ENCODE measurements at places on chromosomes 12 and 14. TPM values are rescaled to one million over a fixed set of nuclear protein-coding genes. Genes with fewer than 3 reads are reported as not detected.
A peak's percentile ranks its signal among the peaks of the same experiment; 100 is the strongest.

- H3K27ac ChIP-seq, result no peak overlapping the region
- H3K36me3 ChIP-seq, result peaks cover 21% of the 10 kb centered on the region
- peaks cover 2% of the 10 kb centered on the region for H3K4me1 ChIP-seq
Measured at GRCh38 chr14:24172261-24172860, 481 bp downstream of the REC8 start.

DNA sequence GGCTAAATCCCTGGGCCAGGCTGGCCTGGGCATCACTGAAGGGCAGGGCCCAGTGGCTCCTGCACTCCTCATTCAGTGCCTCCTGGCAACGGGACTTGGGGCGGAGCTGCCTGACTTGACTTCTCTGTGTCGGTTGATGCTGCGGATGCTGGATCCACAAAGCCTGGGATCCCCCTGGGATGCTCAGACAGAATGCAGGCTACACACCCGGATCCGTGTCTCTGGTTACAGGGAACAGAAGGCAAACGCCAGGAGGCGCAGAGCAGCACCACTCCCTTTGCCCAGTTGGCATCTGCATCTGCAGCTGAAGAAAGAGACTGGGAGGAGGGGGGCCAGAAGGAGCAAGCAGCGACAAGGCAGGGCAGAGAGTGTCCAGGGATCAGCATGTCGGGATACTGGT, 154.5 kb upstream of the FKBP4 start:
- peaks cover 5% of the 10 kb centered on the region for H3K36me3 ChIP-seq
- DNase-seq, result no peak
- peak overlapping the region; percentile 20 for H3K27ac ChIP-seq
- H3K4me1 ChIP-seq, result peaks cover 77% of the 10 kb centered on the region
- H3K27me3 ChIP-seq, result peaks cover 6% of the 10 kb centered on the region

The FAM90A1 gene
- total RNA-seq, result not detected

- no peak overlapping the region for H3K4me3 ChIP-seq
- H3K27me3 ChIP-seq, result peaks cover 4% of the 10 kb centered on the region
- H3K27ac ChIP-seq, result no peak overlapping the region
- H3K36me3 ChIP-seq, result peaks cover 7% of the 10 kb centered on the region
Measured at GRCh38 chr14:72528059-72528862, 365.6 kb downstream of the DPF3 start.

- H3K27ac ChIP-seq, result peak overlapping the region; percentile 98
- H3K27me3 ChIP-seq, result no peaks in the 10 kb centered on the region
- H3K36me3 ChIP-seq, result no peaks in the 10 kb centered on the region
Measured at GRCh38 chr14:32201193-32201815, 541 bp upstream of the RNU6-7 start.

GRCh38 chr12:116160231-116160630, 117.3 kb downstream of the MED13L start:
- no peaks in the 10 kb centered on the region for H3K27me3 ChIP-seq
- H3K4me1 ChIP-seq, result peaks cover 23% of the 10 kb centered on the region
- no peak overlapping the region for H3K4me3 ChIP-seq
- DNase-seq, result no peak

GRCh38 chr14:69312608-69313007, 52.6 kb downstream of the GALNT16 start:
- H3K27me3 ChIP-seq, result peaks cover 3% of the 10 kb centered on the region
- H3K4me3 ChIP-seq, result no peak overlapping the region
- H3K27ac ChIP-seq, result no peak overlapping the region

The CD163 gene
- 0.90 TPM for total RNA-seq

- H3K27me3 ChIP-seq, result no peaks in the 10 kb centered on the region
- peaks cover 3% of the 10 kb centered on the region for H3K36me3 ChIP-seq
- H3K27ac ChIP-seq, result peak overlapping the region; percentile 48
- no peak overlapping the region for H3K4me3 ChIP-seq
- H3K4me1 ChIP-seq, result peaks cover 35% of the 10 kb centered on the region
Measured at GRCh38 chr12:120539303-120539702, 5.1 kb downstream of the RNF10 start.

DNA sequence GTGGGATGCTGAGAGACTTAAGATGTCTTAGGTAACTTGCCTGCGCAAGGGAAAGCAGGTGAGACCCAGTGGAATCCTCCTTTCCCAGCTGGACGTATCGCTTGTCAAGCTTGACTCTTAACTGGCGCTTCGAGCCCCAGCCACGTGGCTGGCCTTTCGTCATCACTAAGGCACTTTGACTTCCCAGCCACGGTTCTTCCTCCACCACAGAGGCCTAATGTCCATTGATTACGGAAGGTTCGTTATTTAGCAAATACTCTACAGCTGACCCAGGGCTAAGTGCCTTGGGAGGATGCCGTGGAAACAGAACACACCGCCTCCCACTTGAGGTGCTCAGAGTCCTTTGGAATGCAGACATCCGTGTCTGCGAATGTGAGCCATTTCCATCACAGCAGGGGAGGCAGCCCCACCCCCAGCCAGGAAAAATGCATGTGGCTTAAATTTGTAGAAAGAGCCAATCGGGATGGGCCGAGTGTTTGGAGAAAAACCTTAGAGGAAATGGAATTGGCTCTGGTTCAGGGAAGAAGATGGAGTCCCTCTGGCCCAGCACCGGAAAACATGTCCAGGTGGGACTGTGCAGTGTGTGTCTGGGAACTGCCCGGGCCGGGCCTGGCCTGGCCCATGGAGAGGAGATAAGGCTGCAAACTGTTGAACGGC, 115.7 kb downstream of the PLXNC1 start:
- H3K27me3 ChIP-seq, result no peaks in the 10 kb centered on the region
- peaks cover 12% of the 10 kb centered on the region for H3K4me1 ChIP-seq
- H3K27ac ChIP-seq, result no peak overlapping the region
- DNase-seq, result no peak
- no peak overlapping the region for H3K4me3 ChIP-seq
- H3K36me3 ChIP-seq, result peaks cover 4% of the 10 kb centered on the region

GRCh38 chr14:21505012-21505553, 6.1 kb downstream of the METTL3 start:
- H3K27me3 ChIP-seq, result peaks cover 2% of the 10 kb centered on the region
- H3K27ac ChIP-seq, result no peak overlapping the region
- DNase-seq, result no peak

GRCh38 chr14:103593577-103593976, 30.8 kb downstream of the COA8 start:
- peaks cover 9% of the 10 kb centered on the region for H3K36me3 ChIP-seq
- H3K4me1 ChIP-seq, result peaks cover 22% of the 10 kb centered on the region
- H3K4me3 ChIP-seq, result peak overlapping the region; percentile 11
- H3K27me3 ChIP-seq, result no peaks in the 10 kb centered on the region
- DNase-seq, result peak; percentile 17
- H3K27ac ChIP-seq, result peak overlapping the region; percentile 80

The DBX2 gene
- not detected for total RNA-seq

DNA sequence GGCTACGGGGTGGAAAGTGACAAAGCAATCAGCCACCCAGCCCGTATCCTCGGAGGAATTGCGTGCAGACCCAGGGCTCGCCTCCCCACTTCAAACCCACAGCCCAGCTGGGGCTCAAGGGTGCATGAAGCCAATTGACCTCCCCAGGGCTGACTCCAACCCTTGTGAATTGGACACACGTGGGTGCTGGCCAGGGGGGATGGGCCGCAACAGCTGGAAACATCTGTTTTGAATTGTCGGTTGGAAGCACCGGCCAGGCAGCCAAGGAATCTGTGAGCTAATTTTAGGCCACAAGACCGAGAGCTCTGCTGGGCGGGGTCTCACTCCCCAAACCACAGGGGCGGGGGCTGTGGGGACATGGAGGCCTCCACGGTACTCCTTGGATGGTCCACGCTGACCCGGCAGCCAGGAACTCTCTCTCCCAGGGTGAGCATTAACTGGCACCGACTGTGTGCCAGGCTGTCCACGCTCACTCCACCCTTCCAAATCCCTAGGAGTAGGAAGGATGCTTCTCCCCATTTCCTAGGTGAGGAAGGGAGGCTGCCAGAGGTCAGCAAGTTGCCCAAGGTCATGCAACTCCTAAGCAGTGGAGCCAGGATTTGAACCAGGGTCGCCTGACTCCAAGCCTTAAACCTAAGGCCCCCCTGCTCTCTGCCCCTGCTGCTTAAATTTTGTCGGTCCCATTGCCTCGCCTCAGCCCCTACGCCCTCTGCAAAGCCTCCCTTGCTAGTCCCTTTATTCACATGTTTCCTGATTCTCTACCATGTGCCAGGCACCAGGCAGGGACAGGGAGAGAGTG, 11.9 kb upstream of the TMEM119 start:
- peaks cover 3% of the 10 kb centered on the region for H3K4me1 ChIP-seq
- H3K27me3 ChIP-seq, result peaks cover 10% of the 10 kb centered on the region
- H3K4me3 ChIP-seq, result no peak overlapping the region
- DNase-seq, result no peak
- no peak overlapping the region for H3K27ac ChIP-seq

- H3K36me3 ChIP-seq, result no peaks in the 10 kb centered on the region
- H3K27ac ChIP-seq, result no peak overlapping the region
- H3K27me3 ChIP-seq, result peaks cover 8% of the 10 kb centered on the region
- peaks cover 19% of the 10 kb centered on the region for H3K4me1 ChIP-seq
Measured at GRCh38 chr12:4147031-4147481, 126.5 kb upstream of the CCND2 start.
